Activated T-cell treated with anti-CD3 and anti-CD28 coated beads for 24 hours (primary cell): ENCODE measurements at places on chromosomes 7 and 10.

DNA sequence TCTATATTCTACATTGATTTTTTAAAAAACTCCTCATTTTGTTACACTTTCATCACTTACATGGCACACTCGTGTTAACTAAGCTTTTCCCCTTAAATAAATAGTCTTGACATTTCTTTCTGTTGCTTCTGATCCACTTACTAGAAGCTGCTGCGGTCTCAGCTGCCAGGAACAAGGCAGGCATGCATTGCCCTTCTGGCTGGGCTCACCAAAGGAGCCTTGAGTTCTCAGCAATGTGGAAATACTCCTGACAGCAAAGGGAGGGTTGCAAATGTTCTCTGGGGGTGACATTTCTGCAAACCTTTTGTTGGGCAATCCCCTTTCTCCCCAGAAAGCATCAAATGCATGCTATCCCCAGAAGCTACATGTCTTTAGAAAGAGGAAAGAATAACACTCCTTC, 350.1 kb downstream of the PRPF18 start:
- DNase-seq, result no peak

DNA sequence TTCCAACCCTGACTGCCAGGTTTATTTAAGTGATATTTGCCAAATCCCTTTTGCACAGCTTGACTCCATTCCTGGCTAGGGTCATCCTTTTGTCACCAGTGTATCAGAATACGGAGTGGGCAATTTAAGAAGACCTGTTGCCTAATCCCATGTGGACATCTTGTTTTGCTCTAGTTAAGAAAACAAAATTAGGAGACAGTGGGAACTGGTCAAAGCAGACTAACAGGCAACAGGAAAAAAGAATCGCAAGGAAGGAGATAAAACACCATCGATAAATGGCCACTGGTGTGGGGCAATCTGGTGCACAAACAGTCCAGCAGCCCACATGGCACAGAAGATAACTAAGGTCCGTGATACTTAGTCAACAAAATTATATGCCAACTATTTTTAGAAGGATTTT, 21.4 kb downstream of the KDM7A start:
- no peak for DNase-seq

DNA sequence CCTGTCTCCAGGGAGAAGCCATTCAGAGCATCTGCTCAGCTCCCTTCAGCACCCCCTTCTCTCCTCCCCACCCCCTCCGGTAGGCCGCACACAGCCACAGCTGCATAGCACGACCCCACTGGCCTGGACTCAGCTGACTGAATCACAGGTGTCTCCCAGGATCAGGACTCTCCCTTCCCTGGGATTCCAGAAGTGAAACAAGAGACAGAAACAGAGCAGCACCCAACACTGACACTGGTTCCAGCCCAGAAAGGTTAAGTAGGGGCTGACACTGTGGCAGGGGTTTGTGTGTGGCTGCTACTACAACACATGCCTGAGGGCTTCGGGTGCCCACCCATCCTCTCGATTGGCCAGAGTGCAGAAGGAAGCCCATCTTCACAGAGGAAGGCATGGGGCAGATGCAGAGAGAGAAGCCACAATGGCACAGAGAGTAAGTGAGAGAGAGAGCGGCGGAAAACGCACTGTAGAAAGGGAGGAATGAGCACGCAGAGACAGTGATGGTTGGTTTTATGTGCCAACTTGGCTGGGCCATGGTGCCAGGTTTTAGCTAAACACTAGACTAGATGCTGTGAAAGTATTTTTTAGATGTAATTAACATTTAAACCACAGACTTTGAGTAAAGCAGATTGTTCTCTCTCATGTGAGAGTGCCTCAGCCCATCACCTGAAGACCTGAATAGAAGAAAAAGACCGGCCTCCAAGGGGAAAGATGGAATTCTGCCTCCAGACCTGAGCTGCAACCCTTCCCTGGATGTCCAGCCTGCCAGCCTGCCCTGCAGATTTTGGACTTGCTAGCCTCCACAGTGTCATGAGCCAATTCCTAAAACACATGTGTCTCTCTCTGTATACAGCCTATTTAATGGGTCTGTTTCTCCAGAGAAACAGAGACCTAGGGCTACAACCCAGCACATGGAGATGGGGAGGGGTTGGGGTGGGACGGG, 107.5 kb downstream of the GRB10 start:
- no peak for DNase-seq

DNA sequence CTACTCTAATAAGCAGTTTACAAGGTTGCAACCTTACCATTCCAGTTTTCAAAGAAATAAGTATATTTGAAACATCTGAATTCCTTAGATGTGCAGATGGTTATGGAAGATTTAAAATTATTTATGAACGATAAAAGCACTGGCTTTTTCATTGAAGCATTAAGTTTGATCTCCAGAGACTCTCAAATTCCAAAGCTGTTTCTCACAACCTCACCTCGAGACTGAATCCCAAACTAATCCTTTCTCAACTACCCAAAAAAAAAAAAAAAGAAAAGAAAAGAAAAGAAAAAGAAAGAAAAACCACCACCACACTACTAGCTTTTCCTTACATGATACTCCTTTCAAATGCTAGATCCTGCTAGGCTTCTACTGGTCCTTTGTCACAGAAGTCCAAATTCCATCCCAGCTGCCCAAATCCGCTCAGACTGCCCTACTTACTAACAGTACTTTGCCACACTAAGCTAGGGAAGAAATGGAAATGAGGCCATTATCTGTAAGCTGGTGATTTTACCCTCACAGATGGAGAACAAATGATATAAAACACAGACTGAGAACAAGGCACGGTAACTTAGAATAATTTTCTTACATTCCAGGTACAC, 100.6 kb upstream of the CDK1 start:
- no peak for DNase-seq

DNA sequence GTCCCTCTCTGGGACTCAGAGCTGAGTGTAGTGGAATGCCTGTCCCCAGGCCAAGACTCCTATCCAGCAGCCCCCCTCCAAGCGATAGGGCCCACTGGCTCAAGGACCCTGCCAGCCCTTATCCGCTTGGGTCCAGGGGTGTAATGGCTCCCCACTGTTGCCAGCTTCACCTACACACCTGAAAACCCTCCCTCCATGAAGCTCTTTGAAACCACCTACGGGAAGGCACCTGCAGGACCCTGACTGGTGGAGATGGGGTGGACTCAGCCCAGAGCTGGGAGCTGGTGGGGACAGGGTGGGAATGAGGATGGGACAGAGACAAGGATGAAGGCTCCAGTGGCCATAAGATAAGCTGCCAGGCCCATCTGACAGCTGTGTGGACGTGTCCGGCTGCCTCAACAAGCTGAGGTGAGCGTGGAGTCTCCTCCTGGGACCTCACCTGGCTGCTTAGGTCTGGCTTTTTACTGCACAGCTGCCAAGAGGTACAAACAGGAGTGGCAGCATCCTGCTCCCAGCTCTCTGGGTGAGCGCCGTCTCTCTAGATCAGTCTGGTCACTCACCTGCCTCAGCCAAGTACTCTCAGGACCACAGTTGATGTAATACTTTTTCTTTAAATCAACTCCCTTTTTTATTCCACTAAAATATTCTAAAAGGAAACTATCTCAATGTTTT, 41.9 kb downstream of the DRGX start:
- no peak for DNase-seq

DNA sequence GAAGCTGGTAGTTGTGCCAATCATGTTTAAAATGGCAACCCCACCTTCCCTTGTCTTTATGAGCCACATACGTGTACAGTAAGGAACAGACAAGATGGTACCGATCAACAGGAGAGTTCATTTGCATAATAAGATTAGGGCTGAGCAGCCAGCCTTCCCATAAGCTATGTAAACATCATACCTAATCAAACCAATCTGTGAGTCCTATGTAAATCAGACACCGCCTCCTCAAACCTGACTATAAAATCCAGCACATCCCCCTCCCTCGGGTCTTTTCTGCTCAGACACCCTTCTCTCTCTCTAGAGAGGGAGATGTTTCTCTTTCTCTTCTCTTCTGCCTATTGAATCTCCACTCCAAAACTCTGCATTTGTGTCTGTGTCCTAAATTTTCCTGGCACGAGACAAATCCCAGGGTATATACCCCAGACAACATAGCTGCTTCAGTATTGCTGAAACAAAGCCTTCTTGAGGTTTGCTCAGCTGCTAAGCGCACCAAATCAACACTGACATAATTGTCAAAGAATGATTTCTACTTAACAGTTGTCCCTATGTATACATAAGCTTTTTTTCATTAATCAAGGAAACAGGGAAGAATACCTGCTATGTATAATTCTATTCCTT, 279.2 kb downstream of the THSD7A start:
- DNase-seq, result no peak

- DNase-seq, result peak; percentile 64
These were observed 32.0 kb downstream of the FIGNL1 start for GRCh38 chr7:50418086-50418515.

GRCh38 chr10:91711885-91712680, 79.2 kb upstream of the PPP1R3C start:
- no peak for DNase-seq

DNA sequence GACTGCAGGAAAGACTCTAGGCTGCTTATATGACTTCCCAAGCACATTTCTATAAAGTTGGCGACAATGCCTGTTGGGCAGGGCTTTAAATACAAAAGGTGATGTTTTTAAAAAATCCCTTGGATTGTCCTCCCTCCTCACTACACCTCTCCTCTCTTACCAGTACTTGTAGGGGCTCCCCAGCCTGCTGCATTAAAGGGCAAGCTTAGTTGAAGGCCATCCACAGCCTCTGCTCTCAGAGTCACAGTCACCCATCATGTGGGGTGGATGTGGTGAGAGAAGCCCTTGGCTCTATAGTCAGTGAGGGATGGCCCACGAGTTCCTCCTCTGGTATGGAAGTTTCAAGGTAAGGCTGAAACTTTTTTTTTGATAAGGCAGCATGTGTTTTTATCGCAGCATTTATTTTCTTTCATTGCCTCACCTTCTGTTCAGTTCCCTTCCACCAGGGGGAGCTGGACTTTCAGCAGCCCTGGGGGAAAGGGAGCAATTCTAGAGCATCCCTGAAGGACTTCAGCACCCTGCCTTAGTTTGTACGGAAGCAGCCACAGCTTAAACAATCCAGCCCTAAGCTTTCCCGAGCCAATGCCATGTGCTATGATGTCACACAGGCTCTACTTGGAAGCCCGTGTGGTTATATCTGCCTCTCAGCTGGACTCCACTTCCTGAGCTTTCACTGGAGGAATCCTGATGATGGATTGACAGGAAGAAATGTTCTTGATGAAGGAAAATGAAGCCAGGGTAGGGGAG, 131.9 kb downstream of the CALCR start:
- peak; percentile 20 for DNase-seq

GRCh38 chr10:11742009-11742778, at the start of gene ECHDC3:
TSS of gene ECHDC3 (plus strand) at chr10:11742382. CDS start at chr10:11742577, 195 bp downstream.
- peak; percentile 37 for DNase-seq
